Astrocyte (in vitro differentiated cells and primary cell): ENCODE measurements at places on chromosomes 3 and 15. TPM values are rescaled to one million over a fixed set of nuclear protein-coding genes. Genes with fewer than 3 reads are reported as not detected.

DNA sequence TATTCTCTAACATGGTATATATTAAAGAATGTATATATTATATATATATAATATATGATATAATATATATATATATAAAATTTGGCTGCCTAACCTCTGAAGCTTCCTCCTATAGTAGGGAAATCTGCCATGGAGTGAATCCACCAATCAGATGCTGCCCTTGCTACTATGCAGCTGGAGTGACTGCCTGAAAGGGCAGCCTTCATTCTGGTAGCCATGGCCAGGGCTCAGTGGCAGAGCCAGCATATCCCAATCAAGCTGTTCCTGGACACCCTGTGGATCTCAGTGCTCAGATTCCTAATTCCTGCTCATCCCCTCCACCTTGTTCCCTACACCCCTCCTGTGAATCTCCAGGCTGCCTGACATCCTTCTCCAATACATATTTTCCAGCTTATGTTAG lies 2.2 kb upstream of the SH3GL3 start:
- DNase-seq, result no peak

DNA sequence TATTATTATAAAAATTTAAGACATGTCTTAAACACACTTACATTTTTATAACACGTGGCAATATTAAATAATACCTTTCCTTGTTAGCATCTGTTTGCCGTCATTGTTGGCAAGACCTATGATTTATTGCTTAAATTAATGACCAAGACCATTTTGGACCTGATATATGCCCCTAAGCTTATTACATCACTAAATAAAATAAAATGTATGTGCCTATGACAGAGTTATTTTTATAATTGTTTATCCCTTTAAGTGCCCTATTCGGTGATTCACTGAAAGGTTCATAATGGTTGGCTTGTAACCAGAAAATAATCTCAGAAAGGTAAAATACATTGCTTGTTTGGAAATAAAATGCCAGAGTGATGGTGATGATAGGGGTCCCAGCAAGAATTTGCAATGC lies 17.5 kb downstream of the CDIN1 start:
- no peak for DNase-seq

GRCh38 chr15:31257286-31257685 lies 69.3 kb upstream of the KLF13 start:
- DNase-seq, result no peak

- DNase-seq, result no peak
These were observed 57.2 kb downstream of the EFCAB12 start for GRCh38 chr3:129371041-129371826.

- no peak for DNase-seq
These were observed 38.4 kb upstream of the FURIN start for GRCh38 chr15:90829942-90830440.

DNA sequence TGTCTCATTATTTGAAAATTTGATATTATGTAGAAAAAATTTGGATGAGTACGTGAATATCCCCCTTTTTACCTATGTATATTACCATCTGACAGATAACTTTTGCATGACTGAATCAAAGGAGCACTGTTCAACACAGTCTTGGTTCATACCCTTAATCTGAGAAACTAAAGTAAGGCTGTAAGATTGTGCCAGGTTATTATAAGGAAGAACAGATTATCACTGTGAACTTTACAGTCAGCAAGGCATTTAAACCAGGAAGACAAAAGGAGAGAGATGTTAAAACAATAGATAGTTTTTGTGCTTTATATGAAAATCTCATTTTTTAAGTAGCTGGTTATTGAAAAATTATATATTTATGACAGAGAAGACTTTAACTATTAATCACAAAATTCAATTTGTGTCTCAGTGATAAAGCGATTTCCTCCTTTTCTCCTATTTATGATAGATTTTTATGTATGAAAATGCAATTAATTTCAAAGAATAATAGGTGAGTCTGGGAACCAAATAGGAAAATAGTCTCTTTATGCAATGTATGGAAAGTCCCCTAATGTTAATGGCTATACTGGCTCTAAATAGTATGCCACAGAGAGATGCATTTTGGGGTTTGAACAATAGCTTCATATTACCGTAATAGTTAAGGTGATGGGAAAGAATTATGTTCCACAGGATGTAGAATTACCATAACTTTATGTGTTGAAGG lies 33.4 kb downstream of the PLCL2 start:
- no peak for DNase-seq

DNA sequence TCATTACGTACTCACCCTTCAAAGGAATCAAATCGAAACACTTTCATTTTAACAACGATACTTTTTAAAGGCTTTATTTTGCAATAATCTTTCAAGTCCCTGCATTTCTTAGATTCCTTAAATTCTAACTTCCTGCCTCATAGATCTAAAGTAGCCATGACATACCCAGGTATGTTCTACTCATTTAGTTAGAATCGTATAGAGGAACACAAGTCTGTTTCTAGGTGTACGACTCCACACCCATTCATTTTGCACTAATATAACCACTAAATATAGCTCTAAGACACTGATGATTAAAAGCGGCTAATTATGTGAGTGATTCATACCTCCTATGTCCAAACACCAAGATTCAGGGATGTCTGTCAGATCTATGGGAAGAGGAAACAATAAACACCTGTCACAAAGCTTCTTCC lies 1.3 kb downstream of the ATP13A3 start:
- peak; percentile 59 for DNase-seq

DNA sequence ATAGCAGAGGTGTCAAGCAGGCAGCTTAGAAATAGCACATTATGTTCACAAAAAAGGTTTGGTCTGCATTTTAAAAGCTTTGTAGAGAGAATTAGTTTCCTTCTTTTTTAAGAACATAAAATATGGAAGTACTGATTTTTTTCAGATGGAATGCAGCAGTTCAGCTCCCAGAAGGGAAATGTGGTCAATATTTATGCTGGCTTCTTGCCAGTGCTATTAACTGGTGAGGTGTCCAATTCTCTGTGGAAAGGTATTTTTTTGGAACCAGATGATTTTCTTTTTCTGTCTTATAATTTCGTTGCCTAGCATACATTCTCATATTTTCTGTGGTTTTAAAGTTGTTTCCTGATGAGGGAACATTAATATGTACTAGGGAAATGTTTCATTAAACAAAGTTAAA lies 211.4 kb upstream of the ZNF385D start:
- DNase-seq, result peak; percentile 53

GRCh38 chr15:101528917-101529299 lies 39.4 kb upstream of the PCSK6 start:
- no peak for DNase-seq

GRCh38 chr15:59524331-59524731 lies 86.3 kb downstream of the FAM81A start:
- no peak for DNase-seq

- no peak for DNase-seq
These were observed 115.1 kb upstream of the PLXNA1 start for GRCh38 chr3:126867863-126868200.

DNA sequence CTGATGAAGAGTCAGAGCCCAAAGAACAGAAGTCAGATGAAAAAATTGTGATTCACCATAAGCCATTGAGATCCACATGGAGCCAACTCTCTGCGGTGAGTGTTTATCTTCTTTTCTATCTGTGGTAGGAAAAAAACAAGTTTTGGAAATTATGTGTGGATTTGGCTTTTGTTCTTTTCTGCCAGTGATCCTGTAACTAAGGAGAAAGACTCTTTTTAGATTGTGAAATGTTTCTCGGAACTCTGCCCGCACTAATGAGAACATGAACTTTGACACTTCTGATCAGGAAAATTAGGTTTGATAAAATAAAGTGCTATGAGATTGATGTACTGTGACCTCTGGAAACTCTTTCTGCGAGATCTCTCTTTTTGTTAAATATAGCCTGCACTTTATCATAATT lies 8.4 kb downstream of the ARHGEF26 start:
- DNase-seq, result peak; percentile 63

DNA sequence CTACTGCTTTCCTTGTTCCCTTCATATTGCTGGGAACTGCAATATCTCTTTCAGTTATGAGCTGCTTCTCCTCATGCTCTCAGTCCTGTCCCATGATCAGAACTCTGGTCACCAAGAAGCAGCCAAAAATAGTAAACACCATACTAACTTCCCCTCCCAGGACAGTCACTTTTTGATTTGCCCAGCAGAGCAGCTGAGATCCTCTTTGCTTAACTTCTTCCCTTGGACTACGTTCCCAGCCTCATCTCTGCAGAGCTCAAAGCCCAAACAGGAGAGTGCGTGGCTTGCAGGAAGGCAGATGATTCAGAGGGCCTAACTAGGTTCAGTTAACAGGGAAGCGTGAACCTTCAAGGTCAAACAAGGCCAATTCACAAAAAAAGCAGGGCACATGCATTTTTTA lies 153.2 kb downstream of the CTNNB1 start:
- no peak for DNase-seq

- no peak for DNase-seq
These were observed 42.7 kb upstream of the TOP2B start for GRCh38 chr3:25707268-25707926.

DNA sequence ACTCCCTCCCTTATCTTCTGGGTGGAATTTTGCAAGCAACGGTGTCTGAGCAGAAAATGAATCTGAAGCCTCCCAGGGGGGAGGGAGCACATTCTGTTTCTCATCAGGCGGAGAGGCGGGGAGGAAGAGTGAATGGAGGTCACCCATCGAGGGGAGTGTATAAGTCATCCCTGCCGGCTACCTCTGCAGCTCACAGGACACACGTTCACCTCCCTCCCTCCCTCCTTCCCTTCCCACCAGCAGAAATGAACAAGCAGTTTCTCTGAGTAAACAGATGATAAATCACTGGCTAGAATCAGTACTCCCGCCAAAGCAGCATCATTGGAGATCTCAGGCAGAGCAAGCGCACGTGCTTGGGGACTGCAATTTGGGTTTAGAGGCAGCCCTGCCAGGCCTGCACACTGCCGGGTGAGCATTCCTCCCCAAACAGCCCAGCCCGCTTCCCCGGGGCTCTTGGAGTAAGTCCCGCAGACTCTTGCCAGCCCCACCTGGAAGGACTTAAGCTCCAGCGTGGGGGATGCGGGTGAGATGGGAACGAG lies 38.3 kb downstream of the CPN2 start:
- DNase-seq, result peak; percentile 85

DNA sequence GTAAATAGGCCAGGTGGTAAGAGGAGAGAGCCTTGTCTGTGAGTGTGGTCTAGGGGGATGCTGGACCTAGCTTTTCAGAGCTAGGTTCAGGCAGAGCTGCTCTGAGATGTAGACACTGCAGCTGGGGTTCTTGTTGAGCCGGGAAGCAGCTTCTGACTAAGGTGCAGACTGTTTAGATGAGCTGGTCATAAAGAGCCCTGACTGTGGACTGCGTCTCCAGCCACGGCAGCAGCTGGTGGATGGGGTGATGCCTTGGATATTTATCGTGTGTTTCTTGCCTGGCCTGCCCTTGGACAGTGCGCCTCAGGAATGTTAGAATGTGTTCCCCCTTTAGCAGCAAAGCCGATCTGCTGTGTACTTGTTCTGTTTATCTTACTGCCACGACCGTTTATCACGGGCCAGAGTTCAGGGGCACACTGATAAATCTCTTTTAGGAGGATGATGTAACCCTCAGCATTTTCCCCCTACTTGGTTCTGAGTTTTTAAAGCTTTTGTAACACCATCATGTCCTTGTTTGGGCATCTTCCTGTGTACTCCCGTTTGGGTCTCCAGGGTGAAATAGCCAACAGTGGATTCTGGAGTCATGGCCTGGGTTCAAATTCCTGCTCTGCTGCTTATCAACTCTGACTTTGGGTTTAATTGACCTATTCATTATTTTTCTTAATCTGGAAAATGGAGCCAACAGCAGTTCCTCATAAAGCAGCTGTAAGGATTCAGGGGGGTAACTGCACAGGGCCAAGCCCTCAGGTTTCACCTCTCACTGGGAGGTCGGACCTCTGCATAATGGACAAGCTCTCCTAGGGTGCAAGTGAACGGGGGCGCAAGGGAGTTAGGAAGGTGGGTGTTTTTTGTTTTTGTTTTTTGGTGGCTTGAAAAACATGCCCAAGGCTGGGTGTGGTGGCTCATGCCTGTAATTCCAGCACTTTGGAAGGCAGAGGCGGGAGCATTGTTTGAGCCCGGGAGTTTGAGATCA lies 51.4 kb downstream of the FLNB start:
- peak; percentile 92 for DNase-seq

DNA sequence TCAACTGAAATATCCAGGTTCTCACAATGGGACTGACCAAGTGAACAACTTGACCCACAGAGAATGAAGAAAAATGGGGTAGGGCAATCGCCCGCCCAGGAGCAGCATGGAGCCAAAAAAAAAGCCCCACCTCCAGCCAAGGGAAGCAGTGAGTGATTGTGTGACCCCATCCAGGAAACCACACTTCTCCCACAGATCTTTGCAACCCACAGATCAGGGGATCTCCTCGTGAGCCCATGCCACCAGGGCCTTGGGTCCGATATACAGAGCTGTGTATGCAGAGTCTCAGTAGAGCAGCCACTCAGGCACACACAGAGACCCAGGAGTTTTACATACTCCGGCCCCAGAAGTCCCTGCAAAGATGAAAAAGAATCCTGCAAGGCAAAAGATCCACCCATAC lies 35.7 kb downstream of the PYGO1 start:
- DNase-seq, result no peak

- DNase-seq, result no peak
These were observed 56.0 kb downstream of the RFX7 start for GRCh38 chr15:56187665-56188064.

DNA sequence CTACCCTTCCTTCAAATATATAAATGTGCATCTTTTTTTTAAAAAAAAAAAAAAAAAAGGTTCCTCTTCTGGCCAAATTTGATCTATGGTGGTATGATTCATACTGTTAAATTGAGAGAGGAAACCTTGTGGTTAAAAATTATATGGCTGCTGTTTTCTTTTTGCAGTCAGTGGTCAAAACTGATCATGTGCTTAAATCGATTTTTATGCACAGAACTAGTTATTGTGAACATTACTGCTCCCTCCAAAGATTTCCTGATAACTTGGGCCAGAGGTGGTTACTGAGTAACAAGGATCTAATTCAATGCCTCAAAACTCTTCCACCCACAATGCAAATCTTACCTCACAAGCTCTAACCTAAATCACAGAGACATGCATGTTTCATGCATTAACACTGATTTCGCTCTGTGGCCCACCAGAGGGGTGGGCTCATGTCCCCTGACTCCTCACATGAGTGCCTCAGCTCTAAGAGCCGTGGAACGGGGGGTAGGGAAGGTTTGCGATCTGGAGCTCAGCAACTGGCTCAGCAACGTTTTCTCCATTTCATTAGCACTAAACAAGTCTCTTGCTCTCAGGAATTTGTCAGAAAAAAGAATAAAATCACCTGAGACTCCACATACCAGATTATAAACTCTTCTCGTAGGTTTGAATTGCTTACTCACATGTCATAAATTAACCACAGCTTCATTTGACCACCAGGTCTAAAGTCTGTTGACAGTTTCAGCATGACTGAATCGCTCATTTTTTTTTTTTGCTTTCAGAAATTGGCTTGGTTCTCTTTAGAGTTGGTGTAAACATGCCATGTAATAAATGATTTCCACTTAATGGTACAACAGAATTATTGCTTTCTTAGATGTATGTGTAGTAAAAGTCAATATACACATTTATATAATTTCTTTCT lies 280.4 kb downstream of the CD47 start:
- DNase-seq, result no peak

GRCh38 chr15:26081758-26082220 lies 218.7 kb upstream of the ATP10A start:
- DNase-seq, result no peak

IL16 gene
- total RNA-seq, result 0.24 and 0.36 TPM in 2 replicates

ZCWPW2 gene
- total RNA-seq, result 0.57 and 1.0 TPM in 2 replicates

LRRC31 gene
- 0.16 TPM in 1 of 2 replicates, not detected in the other for total RNA-seq

GP5 gene
- total RNA-seq, result 0.10 TPM in 1 of 2 replicates, not detected in the other

XCR1 gene
- total RNA-seq, result not detected in 2 replicates

CSPG5 gene
- 1.2 and 2.2 TPM in 2 replicates for total RNA-seq

LIPC gene
- total RNA-seq, result not detected in 2 replicates
